ENCODE measurements at places on chromosomes 2 and 18.

DNA sequence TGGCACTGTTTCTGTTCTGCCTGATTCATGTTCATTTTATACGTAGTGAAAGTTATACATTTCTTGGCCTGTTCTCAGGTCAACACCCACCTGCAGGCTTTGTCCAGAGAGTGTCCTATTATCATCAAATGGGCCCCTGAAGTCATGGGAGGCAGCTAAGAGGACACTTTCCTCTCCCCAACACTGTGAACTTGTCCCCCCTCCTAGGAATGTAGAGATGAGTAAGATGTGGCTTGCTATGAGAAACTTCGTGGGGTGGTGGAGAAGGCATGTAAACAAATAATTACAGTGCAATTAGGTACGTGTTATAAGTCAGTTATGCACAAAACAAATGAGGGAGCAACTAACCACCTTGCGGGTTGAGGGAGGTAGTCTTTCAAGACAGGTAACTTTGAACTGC is 57.9 kb downstream of the COL4A3 start:
- no peak for DNase-seq

DNA sequence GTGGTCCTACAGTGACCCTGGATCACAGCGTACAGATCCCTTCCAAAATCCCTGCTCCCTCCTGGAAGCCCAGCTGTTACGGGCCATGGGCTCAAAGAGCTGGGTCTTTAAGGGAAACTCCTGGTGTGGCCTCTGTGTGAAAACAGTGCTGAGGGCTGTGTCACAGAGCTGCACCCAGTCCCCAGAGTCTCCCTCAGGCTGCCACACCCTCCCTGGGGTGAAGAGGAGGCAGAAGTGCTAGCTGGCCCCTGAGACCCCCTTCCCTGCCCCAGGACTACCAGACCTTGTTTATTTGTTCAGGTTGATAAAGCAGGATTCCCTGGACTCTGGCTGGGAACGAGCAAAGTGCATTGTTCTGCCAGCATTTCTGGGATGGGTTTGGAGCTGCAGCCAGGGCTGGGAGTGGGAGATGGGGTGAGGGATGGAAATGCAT is 7.7 kb downstream of the ATOH8 start:
- no peak for DNase-seq

GRCh38 chr2:236964291-236964690 is 121.4 kb upstream of the COPS8 start:
- DNase-seq = no peak

DNA sequence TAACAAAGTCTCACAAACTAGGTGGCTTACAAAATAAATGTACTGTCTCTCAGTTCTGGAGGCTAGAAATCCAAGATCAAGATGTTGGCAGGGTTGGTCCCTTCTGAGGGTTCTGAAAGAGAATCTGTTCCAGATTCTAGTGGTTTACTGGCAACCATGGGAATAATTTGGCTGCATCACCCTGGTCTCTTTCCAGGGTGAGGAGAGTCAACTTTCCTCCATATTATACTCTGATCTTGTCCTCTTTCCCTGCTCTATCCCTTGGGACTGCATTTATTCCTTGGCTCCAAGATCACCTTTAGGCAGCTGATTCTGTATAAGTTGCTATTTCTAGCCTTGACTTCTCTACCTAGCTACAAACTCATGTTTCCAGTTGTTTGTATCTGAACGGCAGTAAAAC is 35.2 kb downstream of the SLC40A1 start:
- no peak for DNase-seq

GRCh38 chr18:57771193-57771592 is 31.9 kb downstream of the ATP8B1 start:
- DNase-seq = no peak

DNA sequence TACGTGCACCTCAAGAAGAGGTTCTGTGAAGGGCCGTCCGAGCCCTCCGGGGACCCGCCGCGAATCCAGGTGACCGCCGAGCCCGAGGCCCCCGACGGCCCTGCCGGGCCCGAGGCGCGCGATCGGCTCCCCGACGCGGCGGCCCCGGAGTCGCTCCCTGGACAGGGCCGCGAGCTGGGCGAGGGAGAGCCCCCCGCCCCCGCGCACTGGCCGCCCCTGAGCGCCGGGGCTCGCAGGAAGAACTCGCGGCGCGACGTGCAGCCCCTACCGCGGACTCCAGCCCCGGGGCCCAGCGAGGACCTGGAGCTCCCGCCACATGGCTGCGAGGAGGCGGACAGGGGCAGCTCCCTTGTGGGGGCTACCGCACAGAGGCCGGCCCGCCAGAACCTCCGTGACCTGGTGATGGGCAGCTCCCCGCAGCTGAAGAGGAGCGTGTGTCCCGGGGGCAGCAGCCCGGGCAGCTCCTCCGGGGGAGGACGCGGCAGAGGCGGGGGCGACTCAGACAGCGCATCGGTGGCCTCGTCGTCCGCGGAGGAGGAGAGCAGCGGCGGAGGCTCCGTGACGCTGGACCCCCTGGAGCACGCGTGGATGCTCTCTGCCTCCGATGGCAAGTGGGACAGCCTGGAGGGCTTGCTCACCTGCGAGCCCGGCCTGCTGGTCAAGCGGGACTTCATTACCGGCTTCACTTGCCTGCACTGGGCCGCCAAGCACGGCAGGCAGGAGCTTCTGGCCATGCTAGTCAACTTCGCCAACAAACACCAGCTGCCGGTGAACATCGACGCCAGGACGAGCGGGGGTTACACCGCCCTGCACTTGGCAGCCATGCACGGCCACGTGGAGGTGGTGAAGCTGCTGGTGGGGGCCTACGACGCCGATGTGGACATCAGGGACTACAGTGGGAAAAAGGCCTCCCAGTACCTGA is 812 bp downstream of the SOWAHC start:
- no peak for DNase-seq

GRCh38 chr2:23312996-23313606 is 71.9 kb upstream of the KLHL29 start:
- DNase-seq = no peak

- DNase-seq = no peak
These were observed 56.1 kb upstream of the RNF152 start for GRCh38 chr18:61948846-61949438.

DNA sequence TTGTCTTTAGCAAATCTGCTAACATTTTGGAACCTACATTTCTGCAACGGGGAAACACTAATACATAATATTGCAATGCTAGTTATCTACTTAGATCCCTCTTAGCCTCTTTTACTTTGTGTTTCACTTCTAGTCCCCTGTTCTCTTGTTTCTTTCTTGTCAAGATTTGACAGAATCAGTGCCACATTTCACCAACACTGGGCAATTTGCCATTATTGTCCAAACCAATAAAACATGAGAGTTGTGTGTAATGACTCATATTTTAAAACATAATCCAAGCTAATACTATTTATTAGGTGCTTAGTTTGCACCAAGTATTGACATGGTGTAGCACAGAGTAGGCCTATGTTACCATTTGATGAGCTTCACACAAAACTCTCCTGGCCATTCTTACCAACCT is 33.7 kb upstream of the ACVR1C start:
- no peak for DNase-seq

GRCh38 chr2:230715201-230715600 is 2.6 kb downstream of the CAB39 start:
- no peak for DNase-seq

GRCh38 chr2:240916571-240917008 is 10.5 kb downstream of the CROCC2 start:
- DNase-seq = peak; percentile 79

GRCh38 chr18:41972067-41972925 is 17.3 kb downstream of the PIK3C3 start:
- no peak for DNase-seq

DNA sequence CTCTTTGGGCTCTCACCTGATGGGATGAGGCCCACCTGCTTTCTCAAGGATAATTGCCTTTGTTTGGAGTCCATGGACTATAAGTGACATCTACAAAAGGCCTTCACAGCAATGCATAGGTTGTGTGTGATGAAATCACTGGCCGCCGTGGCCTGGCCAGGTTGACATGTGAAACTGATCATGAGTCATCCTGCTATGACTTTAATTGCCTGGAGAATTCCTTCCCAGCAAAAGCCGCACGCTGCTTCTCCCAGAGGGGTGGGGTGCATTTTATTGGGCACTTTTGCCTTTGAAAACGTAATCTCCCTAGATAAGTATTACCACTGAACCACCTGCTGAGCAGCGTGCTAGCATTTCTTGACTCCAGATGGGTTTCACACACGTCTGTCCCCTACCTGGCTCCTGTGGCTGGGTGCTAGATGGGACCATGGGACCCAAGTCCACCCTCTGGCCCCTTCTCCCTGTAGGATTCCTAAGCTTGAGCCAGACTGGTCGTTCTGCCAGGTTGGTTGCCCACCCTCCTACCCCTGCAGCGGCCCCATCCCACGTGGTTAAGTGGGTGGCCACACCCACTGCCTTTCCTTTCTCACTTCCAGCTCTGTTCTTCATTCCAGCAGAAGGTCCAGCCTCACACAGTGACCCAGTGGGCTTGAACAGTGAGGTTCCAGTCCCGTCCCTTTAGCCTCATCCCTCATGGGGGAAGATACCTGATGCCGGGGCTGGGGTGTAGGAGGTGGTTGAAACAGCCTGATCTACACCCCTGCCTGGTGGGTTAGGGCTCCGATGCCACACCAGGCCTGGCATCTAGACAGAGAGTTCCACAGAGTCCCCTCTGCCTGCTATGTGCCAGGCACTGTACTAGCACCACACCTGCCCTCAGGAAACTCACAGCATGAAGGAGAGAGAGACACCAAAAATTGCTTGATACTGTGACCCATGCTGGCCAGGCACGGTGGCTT is 89.6 kb downstream of the GBX2 start:
- no peak for DNase-seq

GRCh38 chr18:77071711-77072292 is 60.8 kb downstream of the MBP start:
- peak; percentile 84 for DNase-seq

DNA sequence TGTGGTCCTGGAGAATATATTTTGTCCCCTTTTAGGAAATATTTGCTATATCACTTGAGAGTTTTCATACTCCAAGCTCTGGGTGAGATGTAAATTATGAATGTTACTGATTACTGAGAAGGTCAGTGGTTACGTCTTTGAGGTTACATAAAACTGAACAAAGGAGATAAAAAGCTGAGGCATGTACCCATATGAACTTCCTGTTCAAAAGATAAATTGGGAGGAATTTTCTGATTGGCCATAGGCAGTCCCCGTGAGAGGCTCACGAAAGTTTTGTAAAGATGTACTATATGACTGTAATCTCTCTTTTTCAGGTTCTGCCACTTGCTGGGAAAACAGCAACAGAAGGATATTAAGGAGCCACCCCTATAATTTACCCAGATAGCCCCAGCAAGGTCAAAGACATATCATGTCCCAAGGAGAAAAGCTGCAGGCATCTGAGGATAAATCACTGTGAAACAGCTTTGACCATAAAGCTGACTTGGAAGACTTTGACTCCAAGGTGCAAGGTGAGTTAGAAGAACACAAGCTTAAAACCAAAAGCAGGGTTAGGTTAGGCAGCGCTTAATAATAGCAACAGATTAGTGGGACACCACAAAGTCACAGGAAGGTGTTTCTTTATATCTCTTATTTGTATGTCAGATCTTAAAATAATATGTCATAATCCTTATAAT is 90.4 kb downstream of the OSBPL6 start:
- DNase-seq = no peak

- DNase-seq = no peak
These were observed 63.6 kb upstream of the HDAC4 start for GRCh38 chr2:239464166-239465016.

- no peak for DNase-seq
These were observed 240.3 kb downstream of the VAPA start for GRCh38 chr18:10153924-10154752.

GRCh38 chr2:226435146-226435545 is 364.5 kb downstream of the IRS1 start:
- no peak for DNase-seq

- DNase-seq = no peak
These were observed 65.3 kb downstream of the C1D start for GRCh38 chr2:67997528-67997900.

GRCh38 chr2:20588918-20589871 is 61.7 kb downstream of the HS1BP3 start:
- no peak for DNase-seq
